ENCODE measurements at places on chromosomes 7 and 10.
A peak's percentile ranks its signal among the peaks of the same experiment; 100 is the strongest.

DNA sequence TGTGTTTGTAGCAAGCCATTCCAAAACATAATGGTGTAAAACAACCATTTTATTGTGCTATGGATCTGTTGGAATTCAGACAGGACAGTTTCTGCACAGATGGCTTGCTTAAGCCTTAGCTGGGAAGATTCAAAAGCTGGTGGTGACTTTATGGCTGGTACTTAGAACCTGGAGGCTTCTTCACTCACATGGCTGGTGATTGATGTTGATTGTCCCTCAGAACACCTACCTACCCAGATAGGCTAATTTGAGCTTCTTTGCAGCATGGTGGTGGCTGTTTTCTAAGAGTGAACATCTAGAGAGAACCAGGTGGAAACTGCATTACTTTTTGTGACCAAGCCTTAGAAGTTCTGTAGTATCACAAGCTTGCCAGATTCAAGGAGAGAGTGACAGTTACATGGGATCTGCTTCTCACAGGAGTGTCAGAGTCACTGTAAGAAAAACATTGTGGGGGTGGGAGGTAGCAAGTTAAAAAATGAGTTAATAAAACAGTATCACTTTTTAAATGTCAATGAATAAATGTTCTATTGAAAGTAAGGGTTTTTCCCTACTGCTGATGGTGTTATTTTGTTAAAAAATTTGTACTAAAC, 7.1 kb downstream of the R3HCC1L start:
- DNase-seq: no peak

DNA sequence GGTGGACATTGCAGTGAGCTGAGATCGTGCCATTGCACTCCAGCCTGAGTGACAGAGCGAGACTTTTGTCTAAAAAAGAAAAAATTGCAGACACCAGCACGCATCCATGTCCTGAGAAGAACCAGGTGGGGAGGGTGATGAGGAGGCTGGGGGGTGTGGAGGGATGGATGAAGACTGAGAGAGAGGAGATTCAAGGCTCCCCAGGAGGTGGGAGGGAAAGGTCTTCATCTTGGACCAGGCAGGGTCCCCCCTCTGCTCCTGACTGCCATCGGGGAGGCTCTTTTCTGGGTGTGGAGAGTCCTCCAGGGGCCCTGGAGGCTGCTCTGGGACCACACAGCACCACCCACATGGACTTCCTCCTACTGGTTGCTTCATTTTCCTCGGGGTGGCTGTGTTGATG, 1.5 kb downstream of the SCART1 start:
- DNase-seq: no peak

DNA sequence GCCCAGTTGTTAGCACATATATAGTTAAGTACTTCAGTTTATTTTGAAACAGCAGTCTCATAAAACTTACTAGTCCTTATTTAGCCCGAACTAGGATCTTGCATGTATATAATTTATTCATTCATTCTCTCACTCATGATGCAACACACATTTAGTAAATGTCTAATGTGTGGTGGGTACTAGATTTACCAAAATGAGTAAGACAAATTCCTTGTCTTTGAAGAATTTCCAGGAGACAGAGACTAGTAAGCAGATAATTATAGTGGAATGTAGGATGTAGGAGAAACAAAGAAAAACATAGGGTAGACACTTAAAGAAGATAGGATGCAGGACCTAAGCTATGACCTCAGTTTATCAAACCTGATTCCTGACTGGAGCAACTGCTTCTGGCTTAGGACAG, 120.2 kb upstream of the AMPH start:
- DNase-seq: no peak

GRCh38 chr7:155738652-155739537, 73.4 kb downstream of the SHH start:
- DNase-seq: peak; percentile 72

- peak; percentile 95 for DNase-seq
Observed at GRCh38 chr10:21533467-21534279, at the start of gene MLLT10. Gene MLLT10 (plus strand): TSS chr10:21534232. CDS start chr10:21534645, 413 bp downstream.

- DNase-seq: no peak
Observed at GRCh38 chr7:94642838-94643653, 12.9 kb downstream of the SGCE start.

- no peak for DNase-seq
Observed at GRCh38 chr10:79262131-79262530, 85.1 kb upstream of the PPIF start.

DNA sequence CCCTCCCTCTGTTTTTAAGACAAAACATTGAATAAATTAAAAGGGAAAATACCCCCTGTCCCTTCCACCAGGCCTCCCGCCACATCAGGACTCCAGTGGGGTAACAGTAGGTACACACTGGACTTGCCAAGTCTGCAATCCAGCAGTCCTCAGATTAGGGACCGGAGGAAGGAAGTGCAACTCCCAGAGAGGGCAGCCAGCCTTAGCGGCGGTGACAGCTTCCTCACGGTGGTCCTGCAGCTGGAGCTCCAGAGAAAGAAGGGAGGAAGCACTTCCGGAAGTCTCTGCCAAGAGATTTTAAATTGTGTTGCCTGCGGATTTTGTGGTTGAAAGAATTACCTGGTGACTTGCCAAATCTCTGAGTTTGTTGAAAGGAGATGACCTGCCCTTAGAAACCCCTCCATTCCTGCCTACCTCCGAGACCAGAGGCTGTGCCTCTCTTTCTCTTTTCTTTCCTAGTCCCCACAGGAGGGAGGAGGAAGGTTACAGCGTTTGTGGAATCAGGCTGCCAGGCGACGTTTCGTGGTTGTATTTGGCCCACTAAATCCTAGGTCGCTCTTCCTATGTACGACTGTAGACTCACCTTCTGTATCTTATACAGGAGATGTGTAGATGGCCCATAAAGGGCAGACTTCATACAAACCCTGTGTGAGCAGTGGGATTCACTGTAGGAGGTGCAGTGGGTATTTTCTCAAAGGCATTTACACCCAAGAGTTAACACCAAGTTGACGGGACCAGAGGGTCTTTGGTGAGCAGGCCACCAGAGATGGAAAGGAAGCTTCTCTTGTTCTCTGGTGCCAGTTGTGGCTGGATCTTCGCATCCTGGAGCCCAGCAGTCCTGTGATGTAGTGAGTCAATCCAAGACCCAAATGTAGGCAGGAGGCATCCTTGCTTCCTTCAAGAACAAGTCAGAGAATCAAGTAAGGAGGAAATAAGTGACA, 77.9 kb downstream of the INSIG1 start:
- DNase-seq: peak; percentile 31

DNA sequence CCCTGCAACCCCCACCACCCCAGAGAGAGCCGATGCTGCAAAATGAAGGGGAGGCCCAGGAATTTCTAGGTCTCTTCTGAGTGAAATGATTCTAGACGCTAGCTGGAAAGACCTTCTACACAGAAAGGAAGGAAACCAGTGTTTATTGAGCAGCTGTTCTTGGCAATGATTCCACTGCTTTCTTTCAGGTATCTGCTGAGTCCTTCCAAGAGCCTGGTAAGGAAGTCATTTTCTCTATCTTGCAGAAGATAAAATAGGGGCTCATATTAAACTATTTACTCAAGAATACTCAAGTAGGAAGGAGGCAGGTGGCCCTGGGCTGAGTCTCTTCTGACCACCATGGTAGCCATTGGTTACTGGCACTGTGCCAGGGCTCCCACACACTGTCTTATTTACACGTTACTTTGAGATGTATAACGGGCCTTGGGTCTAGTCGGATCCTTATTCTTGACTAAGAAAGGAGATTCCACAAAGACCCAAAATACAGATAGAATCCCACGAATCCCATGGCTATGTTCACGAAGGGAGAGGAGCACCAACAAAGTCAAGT, 112.1 kb downstream of the GALNT11 start:
- DNase-seq: peak; percentile 4

DNA sequence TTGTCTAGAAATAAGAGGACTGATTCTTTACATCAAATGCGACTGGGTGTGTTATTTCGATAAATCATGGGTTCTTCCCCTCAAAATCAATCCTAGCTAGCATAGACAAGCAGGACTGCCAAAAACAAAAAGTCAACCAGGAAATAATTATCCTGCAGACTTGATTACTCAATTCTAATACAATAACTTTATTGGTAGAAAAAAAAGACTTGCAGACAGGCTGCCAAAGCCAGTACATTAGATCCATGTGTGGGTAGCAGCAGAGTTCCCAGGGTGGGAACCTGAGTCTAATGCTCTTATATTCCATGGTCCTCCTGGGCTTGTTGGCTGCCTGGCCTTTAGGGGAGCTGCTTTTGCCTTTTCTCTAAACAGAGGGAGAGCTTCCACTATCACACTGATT, 7.8 kb downstream of the AFAP1L2 start:
- no peak for DNase-seq

All from suppressor macrophage (primary cell).